ENCODE measurements at places on chromosomes 16 and 17. TPM values are rescaled to one million over a fixed set of nuclear protein-coding genes. Genes with fewer than 3 reads are reported as not detected.

The TMEM238L gene
- total RNA-seq = 18.7 TPM

The MYOCD gene
- total RNA-seq = 61.4 TPM

The P2RX1 gene
- total RNA-seq = 6.7 TPM

The CSH1 gene
- not detected for total RNA-seq

The CPSF4L gene
- not detected for total RNA-seq

The LRRC37B gene
- 37.4 TPM for total RNA-seq

The HBA1 gene
- total RNA-seq = not detected

The MYH3 gene
- total RNA-seq = 2.3 TPM

The ACSM5 gene
- 4.6 TPM for total RNA-seq

The UBB gene
- total RNA-seq = 745 TPM

The TP53TG3 gene
- not detected for total RNA-seq

The CDK5R1 gene
- 2.2 TPM for total RNA-seq

The TNP2 gene
- not detected for total RNA-seq

The ESRP2 gene
- total RNA-seq = 184 TPM

The FTSJ3 gene
- total RNA-seq = 39.4 TPM

The SYNGR3 gene
- total RNA-seq = not detected

The NLE1 gene
- total RNA-seq = 9.4 TPM

The MKS1 gene
- total RNA-seq = 3.1 TPM

The BAHCC1 gene
- 8.6 TPM for total RNA-seq

The SLC16A11 gene
- not detected for total RNA-seq

The PERCC1 gene
- total RNA-seq = not detected

The SREBF1 gene
- total RNA-seq = 207 TPM

The DLX4 gene
- not detected for total RNA-seq

The TPSAB1 gene
- 22.3 TPM for total RNA-seq

The APOBR gene
- 86.9 TPM for total RNA-seq

The C16orf54 gene
- total RNA-seq = not detected

The HBA2 gene
- not detected for total RNA-seq

The ERN2 gene
- 97.4 TPM for total RNA-seq

The WFIKKN2 gene
- total RNA-seq = not detected

The KLHL10 gene
- 1.1 TPM for total RNA-seq

The BEAN1 gene
- not detected for total RNA-seq

The LAT gene
- total RNA-seq = 1.3 TPM

The C17orf78 gene
- total RNA-seq = not detected

The PLA2G10 gene
- total RNA-seq = not detected

The ACAP1 gene
- 14.7 TPM for total RNA-seq

The ATP2A1 gene
- total RNA-seq = not detected

The TBC1D3C gene
- total RNA-seq = not detected

The SLC5A11 gene
- total RNA-seq = not detected

The RUNDC1 gene
- 14.7 TPM for total RNA-seq

The NXN gene
- total RNA-seq = 22.2 TPM

The TMEM100 gene
- 40.2 TPM for total RNA-seq

The ASPA gene
- 2.7 TPM for total RNA-seq

The SLFN11 gene
- total RNA-seq = 7.2 TPM

The TEX19 gene
- total RNA-seq = not detected

The ITGB3 gene
- total RNA-seq = 26.3 TPM

The STAT5A gene
- 16.2 TPM for total RNA-seq

The MRC2 gene
- 12.9 TPM for total RNA-seq

The ITGAX gene
- total RNA-seq = 6.5 TPM
